ENCODE measurements at places on chromosomes 1 and 21.

DNA sequence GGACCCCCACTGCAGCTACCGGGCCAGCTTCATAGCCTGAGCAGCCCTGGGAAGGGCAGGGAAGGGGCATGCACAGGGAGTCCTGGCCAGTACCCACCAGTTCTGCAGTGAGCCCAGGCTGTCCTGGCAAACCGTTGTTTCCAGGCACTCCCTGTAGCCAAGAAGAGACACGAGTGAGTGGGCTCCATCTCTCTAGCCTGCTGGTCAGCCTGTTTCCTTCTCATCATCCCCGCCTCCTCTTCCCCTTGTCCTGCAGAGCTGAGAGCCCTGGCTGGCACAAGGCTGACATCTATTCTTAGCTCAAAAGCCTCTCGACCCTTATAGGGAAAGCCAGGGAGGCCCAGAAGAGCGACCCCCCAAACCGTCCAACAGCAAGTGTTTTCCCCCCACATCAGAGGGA lies 28.7 kb downstream of the COL16A1 start:
- no peak for DNase-seq

- no peak for DNase-seq
These were observed 267.7 kb downstream of the PRDM2 start for GRCh38 chr1:13967707-13968106.

DNA sequence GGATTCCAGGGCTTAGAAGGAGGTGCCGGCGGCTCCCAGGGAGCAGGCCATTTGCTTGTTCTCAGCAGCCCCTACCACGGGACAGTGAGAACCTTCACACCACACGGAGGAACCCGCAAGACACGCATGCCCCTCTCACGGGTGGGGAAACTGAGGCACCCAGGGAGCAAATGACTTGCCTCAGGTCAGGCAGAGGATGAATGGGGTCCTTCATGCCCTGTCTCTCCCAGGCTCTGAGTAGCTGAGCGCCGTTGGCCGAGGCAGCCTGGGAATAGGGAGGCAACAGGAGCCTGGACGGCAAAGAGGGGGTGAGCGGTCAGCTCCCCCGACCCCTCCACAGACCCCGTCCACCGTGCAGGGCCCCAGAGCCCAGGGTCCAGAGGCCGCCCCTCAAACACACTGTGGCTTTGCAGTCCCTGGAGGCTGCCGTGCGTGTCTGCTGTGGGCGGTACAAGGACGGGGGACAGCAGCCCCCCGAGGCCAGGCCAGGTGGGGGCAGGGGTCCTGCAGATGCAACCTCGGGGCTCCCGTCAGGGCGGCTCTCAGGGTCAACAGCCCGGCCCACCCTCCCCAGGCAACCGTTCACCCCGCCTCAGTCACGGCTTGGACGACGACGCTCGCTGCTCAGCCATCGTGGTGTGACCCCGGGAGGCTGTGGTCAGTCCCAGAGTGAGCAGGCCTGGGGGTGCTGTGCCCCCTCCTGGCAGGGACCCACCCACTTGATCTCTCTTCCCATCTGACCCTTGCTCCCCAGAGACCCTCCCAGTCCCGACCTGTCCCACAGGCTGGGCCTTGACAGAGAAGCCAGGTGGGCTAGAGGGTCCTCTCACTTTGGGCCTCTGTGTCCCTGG lies 15.8 kb upstream of the COL6A2 start:
- no peak for DNase-seq

DNA sequence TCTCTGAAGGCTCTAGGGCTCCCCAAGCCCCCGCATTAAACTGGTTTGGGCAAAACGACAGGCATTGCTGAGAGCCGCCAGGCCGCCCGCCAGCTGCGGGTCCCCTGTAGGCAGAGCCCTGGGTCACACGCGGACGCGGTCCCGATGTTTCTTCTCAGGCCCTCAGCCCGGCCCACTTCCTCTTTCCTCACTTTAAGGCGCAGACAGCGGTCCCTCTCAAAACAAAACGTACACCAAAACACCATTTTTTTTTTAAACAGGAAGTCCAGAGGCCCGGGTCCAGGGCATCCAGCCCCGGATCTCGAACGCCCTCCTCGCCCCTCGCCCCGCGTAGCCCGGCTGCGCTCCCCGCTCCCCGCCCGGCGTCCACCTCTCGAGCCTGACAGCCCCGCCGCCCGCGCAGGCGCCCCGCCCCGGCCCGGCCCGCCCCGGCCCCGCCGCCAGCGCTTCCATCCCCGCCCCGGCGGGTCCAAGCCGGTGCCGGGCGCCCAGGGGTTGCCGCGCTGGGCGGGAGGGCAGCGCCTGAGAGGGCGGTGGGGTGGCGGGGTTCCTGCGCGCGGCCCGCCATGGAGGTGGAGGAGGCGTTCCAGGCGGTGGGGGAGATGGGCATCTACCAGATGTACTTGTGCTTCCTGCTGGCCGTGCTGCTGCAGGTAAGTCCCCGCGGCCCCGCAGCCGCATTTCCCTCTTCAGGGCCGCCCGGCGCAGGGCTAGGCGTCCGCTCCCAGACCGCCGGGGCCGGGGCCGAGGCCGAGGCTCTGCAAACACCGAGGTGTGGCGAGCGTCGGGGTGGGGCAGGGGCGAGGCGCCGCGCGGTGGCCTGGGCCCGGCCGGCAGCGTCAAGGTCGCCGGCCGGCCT lies at the start of gene SLC22A15:
SLC22A15 (plus strand) TSS at position 452 of the 859 bp plus-strand sequence; CDS start at position 567, 115 bp downstream.
- DNase-seq = peak; percentile 83

- no peak for DNase-seq
These were observed 160.9 kb upstream of the IVNS1ABP start for GRCh38 chr1:185477638-185478580.

- DNase-seq = no peak
These were observed 38.7 kb downstream of the RUNX1 start for GRCh38 chr21:35010447-35010846.

DNA sequence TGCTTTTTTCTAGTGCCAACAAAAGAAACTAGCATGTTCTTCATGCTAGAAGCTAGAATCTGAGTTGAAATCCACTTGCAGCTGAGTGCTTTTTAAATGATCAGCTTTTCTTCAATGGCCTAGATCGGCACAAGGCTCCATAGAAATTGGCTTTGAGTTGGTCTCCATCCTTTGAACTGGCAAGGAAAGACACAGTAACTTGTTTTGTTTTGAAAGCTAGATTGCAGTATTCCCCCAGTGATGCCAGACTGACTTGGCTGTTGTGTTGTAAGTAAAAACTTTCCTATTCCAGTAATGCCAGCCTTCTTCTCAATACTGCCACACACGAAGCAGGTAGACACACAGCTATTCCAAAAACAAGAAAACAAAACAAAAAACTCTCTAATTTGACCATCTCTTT lies 139.1 kb downstream of the FMN2 start:
- no peak for DNase-seq

DNA sequence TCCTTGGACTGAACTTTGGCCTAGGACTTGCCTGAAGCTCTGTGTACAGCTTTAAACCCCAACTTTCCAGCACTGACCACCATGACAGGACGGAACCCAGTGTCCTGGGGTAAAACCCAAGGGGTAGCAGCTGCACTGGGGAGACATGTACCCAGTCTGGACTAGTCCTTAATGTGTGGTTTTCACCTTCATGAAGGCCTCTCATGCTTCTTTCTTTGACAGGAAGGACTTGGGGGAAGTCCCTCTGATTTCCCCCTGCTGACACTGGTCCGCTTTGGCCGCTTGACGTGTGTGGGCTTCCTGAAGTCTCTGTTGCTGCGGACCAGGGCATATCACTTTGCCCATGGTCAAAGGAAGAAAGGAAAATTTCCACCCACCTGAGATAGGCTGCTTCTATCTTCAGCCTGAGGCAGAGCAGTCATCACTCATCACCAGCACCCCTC lies 66.3 kb upstream of the PRDX6 start:
- DNase-seq = peak; percentile 78

GRCh38 chr1:50348449-50349241 lies 74.6 kb downstream of the DMRTA2 start:
- peak; percentile 62 for DNase-seq

- no peak for DNase-seq
These were observed 795.1 kb downstream of the BRINP3 start for GRCh38 chr1:189682591-189682990.

DNA sequence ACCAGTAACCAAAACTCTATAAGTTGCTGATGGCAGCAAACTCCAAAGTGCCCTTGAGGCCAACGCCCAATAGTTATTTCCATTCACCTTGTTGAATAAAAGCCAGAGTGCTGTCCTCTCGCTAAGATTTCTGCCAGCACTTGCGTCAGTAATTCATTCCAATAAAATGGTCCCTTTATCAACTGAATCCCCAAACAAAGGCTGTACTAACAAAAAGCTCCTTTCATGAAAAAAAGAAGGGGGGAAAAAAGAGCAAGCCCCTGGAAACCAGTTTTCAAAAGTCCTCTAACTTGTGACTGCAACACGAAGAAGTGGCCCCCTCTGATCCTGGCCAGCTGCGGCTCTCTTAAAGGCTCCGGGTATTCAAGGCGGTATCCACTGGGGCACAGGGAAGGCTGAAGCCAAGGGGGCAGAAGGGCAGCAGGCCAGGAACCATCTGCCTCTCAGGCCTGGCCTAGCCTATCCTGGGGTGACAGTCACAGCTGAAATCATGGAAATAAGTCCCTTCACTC lies 55.8 kb upstream of the ZNF326 start:
- DNase-seq = no peak

GRCh38 chr1:199644912-199645311 lies 382.6 kb upstream of the NR5A2 start:
- no peak for DNase-seq

GRCh38 chr1:226884966-226885820 lies 14.8 kb downstream of the PSEN2 start:
- DNase-seq = no peak

DNA sequence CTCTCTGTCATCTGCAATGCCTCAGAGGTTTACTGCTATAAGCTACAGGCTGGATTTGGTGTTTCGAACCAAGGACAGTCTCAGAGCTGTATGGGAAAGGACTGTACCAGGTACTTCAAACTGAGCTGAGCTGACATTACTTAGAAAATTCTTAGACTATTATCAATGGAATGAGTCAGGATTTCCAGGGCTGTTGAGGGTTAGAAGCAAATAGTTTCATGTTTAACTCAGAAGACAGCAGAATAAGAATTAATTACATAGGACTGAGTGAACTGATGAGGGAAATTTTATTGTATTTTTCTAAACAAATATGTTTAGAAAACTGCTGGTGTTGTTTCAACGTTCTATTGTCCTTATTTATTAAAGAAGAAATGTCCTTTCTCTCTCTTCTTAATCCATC lies 74.3 kb upstream of the CAPZB start:
- no peak for DNase-seq

- no peak for DNase-seq
These were observed 66.3 kb downstream of the RABGAP1L start for GRCh38 chr1:174225499-174226204.

Data from B cell (primary cell).